ENCODE measurements at places on chromosomes 5 and 9.

- no peak for DNase-seq
Observed at GRCh38 chr5:112417931-112418658, 982 bp downstream of the EPB41L4A start.

- DNase-seq: no peak
Observed at GRCh38 chr5:84088996-84089395, 295.7 kb downstream of the EDIL3 start.

DNA sequence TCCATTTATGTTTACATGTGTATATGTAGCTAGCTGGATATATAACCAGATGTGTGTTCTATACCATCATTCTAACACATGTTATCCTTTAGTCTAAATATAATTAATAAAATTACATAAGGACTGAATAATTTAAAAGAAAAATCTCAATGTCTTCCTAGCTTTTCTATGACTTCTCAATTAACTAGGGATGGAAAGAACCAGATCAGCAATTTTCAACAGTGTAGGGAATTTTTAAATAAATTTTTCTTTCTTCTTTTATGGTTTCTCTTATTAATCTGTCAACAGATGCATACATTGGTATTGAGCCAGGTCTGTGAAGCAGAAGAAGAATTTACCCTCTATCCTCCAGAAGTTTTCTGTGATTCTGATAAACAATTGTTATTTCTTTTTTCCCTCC, 2180.4 kb upstream of the C9orf72 start:
- no peak for DNase-seq

DNA sequence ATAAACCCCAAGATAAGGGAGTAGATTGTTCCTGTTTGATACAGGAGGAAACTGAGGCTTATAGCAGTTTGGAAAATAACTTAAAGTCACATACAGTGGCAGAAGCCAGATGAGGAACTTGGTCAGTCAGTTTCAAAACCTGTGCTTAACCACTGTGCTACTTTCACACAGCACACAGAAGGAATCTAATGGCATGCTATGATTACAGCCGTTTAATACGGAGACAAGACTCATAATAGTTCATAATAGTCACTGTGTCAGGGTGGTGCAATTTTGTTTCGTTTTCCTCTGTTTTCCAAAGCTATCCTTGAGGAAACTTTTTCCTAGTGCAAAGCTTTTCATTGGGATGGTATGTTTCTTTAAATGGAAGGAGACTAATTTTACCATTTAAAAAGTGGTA, 112.3 kb downstream of the GCNT1 start:
- no peak for DNase-seq

DNA sequence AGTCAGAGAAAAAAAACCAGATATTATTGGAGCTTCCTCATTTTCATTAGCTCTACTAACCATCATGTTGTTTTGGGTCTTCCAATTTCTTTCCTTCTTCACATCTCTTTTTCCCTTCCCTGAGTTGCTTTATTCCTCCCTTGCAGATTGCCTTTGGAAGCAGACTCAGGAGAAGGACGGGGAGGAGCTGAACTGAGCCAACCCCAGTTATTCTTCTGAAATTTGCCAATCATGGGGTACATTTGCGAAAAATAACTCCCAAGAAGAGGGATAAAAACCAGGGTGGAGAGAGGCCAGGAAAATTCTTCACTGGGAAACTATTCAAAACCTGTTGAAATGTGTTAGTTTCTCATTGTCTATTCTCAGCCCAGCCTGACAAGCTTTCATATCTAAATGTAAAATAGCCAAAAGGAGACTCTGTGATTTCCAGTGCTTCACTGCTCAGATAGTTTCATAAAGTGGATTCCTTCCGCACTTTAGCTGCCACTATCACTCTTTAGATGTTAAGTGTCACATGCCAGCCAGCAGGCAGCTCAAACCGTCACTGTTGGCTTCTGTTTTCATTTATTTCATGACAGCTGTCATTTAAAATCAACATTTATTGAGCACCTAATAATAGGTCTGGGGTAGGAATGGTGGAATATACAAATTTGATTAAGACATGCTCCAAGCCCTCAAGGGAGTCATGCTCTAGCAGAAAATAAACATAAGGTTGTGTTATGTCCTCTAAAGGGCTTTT, 204.5 kb downstream of the SREK1 start:
- no peak for DNase-seq

GRCh38 chr5:126847826-126848251, 70.9 kb downstream of the LMNB1 start:
- no peak for DNase-seq

DNA sequence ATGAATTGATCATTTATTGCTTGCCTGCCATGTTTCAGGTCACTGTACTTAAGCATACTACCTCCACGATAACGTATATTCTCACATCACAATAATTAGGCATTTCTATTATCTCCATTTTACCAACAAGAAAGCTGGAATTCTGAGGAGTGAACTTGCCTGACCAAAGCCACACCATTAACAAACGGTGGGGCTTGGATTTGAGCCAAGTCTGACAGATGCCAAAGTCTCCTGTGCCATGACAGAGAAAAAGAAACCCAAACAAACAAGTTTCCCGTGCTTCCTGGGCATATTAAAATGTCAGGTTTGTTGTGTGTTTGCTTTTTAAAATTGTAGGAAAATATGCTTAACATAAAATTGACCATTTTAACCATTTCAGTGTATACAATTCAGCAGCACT, 40.8 kb upstream of the KCNV2 start:
- no peak for DNase-seq

DNA sequence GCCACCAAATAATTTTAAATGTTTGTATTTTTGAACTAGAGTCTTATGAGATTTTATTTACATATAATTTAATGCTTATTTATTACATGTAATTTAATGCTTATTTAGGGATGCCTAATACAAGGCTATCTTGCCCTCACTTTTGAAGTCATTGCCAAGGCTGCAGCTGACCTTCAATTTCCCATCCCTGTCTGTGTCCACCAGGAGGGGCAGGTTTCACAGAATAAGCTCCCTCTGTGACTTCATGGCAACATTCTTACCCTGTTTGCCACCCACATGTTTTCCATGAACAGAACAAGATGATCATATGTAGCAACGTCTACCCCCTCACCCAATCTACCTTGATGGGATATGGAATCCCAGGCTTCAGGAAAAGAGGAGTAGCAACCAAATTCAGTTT, 27.0 kb downstream of the C5 start:
- no peak for DNase-seq

DNA sequence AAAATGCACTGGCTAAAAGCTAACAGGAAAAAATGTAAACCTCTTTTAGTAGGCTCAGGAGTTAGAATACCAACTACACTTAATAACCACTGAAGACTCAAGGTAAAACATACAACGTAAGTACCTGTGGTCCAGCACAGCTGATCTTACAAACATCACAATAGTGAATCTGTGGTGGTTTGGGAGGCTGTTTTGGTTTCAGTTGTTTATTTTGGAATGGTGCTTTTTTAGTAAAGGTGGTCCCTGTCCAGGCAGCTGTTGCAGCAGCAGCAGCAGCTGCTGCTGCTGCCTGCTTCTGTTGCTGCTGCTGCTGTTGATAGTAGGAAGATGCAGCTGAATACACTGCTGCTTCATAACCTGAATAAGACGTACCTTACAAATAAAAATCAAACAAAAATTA, 37.9 kb downstream of the ZFR start:
- no peak for DNase-seq

GRCh38 chr5:33120671-33121070, 320.1 kb upstream of the TARS1 start:
- no peak for DNase-seq

DNA sequence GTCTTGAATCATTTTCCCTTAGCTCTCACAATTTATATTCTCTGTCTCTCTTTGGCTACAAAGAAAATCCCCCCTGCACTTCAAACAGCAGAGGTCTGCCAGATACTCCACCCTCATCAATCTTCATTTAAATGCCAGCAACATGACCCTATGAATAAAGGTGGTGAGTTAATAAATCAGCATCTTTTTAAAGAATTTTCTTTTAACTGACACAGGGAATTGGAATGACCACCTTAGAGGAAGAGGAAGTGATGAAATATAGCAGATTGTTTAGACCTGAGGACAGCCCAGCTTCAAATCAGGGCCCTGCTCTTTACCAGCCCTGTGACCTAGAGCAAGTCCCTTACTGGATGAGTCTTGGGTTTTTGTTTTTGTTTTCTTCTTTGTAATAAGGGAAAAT, 223.1 kb upstream of the PAPPA start:
- no peak for DNase-seq

GRCh38 chr5:137496919-137497318, 2.2 kb downstream of the SPOCK1 start:
- no peak for DNase-seq

GRCh38 chr5:36450229-36451014, 148.7 kb upstream of the RANBP3L start:
- DNase-seq: no peak

- no peak for DNase-seq
Observed at GRCh38 chr5:97100476-97100875, 41.9 kb downstream of the LIX1 start.

DNA sequence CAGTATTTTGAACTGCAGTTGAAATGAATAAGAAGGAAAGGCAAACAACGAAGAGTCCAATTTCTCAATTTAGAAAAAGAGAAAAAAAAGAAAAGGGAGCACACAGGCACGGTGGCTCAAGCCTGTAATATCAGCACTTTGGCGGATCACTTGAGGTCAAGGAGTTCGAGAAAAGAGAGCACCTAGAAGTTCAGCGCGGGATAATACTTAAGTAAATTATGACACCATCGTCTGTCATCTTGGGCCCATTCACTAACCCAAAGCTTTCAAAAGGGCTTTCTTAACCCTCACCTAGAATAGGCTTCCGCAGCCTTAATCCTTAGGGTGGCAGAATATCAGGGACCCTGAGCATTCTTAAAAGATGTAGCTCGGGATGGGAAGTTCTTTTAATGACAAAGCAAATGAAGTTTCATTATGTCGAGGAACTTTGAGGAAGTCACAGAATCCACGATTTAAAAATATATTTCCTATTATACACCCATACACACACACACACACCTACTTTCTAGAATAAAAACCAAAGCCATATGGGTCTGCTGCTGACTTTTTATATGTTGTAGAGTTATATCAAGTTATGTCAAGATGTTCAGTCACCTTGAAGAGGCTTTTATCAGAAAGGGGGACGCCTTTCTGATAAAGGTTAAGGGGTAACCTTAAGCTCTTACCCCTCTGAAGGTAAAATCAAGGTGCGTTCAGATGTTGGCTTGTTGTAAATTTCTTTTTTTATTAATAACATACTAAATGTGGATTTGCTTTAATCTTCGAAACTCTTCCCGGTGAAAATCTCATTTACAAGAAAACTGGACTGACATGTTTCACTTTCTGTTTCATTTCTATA, 602 bp upstream of the CD274 start:
- no peak for DNase-seq

DNA sequence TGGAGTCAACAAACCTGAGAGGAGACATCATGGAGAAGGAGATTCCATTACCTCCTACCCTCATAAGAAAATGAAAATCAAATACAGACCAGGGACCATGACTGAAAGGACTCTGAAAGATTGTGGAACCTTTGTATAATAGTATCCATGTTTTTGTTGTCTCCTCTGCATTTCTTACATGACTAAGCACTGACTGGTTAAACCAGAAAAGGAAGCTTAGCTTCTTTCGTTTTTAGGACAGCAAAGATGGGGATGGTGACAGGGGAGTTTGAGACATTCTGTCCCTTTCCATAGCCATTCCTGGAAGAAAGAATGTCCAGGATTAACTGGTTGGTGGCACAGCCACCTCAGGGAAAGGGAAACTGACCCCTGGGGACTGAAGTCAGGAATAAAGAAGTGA, 22.2 kb downstream of the ITGA1 start:
- DNase-seq: no peak

GRCh38 chr9:438066-438465, 223.4 kb downstream of the DOCK8 start:
- no peak for DNase-seq

DNA sequence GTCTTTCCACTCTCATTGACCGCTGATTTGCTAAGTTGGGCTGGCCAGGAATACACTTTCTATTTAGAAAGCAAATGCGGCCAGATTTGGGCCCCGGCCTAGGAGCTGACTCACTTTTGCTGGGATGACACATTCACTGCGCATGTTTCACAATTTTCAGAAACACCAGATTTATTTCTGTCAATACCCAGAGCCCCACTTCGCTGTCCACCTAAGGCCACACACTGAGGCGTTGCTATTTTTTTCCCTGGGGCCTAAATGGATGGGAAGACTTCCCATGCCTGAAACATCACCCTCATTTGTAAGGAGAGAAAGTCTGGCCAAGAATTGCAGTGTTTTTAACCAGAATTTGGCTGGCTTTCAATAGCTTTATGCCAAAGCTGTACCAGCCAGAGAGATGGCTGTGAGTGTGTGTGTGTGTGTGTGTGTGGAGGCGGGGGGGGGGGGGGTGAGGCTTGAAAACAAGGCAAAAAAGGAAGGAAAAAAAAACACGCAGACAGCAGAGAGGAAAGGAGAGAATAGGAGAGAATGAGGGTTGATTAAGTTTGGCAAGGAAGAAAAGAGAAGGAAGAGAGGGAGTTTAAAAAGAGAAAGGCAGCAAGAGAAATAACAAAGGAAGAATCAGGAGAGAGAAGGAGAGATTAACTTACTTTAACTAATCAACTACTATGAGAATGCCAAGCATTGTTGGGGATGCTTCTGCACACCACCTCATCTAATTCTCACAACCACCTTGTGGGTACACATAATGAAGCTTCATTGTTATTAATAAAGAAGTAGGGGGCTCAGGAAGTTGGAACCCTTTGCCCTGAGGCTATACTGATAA, 261.4 kb upstream of the KLF4 start:
- no peak for DNase-seq

- DNase-seq: no peak
Observed at GRCh38 chr5:74123929-74124328, 497.9 kb downstream of the ARHGEF28 start.

GRCh38 chr9:127194881-127195713, 69.5 kb upstream of the GARNL3 start:
- DNase-seq: no peak

DNA sequence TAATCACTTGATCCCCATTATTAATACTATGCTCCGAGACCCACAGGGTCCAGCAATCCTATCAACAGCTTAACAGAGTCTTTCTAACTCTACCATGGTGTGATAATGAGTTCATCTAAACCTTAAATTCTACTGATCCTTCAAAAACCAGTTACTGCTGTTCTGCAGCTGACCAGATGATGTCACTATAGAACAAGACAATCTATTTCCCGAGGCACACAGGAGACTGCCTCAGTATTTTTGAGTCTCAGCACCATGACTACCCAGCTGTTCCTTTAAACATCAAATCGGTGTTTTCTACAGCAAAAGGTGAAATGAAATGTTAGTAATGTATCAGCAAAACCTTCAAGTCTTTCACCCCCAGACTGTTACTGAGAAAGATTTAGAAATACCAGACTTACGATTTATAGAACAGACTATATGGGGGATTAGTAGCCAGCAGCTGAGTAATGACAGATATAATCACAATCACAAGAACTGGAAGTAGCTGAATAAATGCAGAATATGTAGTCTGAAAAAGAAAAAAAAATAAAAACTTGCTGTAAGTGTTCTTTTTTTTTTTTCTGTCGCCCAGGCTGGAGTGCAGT, 16.9 kb downstream of the DNAJC18 start:
- peak; percentile 41 for DNase-seq

DNA sequence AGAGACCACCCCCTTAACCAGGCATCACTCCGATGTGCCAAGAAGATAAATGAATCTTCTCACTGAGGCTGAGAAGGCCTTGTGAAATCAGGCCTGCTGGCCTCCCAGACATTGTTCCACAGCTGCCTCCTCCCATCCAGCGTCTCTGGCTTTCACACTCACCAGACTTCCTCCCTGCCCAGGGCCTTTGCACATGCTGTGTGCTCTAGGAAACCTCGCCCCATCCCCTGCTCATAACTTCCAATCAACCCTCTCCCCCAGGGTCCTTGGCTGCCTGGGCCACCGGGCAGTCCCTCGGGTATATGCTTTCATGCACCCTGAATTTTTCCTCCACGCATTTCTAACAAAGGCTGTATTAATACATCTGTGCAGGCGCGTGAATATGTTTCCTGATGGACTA, 58.4 kb downstream of the DUSP1 start:
- DNase-seq: no peak

Measured in activated CD4-positive, alpha-beta T cell treated with anti-CD3 and anti-CD28 coated beads, Interleukin-2, amount 50 U/mL, for 1 hour (primary cell).